HAP-1 (cell line): ENCODE measurements at places on chromosomes 7 and 10.

DNA sequence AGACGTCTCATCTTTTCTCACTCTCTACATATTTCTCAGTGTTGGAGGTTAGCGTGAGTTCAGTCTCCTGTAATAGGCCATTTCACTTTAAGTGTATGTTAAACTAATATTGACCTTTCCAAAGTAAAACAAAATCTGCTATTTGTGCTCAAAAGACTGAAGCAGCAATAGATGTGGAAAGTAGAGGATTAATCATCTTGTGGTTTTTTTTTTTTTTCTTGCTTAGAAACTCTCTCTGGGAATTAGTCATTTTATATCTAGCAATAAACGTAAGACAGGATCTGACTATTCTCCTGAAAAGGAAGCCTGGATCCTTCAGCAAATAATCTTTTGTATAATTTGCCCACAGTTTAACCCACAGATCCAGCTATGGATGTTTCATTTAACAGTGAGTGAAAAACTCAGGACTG, 81.7 kb downstream of the NRP1 start:
- no peak for DNase-seq

DNA sequence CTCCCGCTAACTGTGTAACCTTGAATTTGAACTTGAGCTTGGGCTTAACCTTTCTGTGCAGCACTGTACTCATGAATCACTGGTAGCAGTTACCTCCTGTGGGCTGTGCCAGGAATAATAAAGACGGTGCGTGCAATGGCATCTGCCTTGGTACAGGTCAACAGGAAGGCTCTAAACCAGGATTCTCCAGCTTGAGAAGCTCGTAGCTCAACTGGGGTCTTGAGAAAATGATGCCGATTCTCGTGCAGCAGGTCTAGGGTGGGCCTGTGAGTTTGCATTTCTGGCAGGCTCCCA, 112.5 kb upstream of the ANLN start:
- no peak for DNase-seq

- DNase-seq = no peak
Measured at GRCh38 chr7:107946451-107946850, 55.5 kb downstream of the DLD start.

DNA sequence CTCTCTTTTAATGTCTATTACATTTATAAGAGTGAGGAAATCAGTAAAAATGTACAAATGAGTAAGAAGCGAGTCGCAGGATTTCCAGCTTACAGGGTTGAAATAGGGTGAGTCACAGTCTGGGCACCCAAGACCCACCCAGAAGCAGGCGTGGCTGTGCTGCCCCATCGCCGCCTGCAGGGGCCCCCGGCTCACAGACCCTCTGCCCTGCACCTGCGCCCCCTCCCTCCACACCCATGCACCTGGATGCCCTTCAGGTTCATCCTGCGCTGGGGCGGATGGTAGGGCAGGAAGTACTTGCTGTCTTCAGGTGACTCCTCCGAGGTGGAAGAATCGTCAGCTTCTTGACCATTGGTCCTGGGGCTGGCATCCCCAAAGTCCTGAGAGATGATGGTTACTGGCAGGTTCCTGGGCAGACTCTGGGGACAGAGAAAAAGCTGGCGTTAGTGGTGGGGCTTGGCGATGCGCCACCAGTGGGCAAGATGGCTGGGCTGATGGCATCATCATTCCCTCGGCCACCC, 90.2 kb upstream of the GNA12 start:
- no peak for DNase-seq

GRCh38 chr7:47586925-47587324, 5.0 kb upstream of the TNS3 start:
- no peak for DNase-seq

GRCh38 chr10:114487815-114488536, 83.7 kb upstream of the AFAP1L2 start:
- no peak for DNase-seq

DNA sequence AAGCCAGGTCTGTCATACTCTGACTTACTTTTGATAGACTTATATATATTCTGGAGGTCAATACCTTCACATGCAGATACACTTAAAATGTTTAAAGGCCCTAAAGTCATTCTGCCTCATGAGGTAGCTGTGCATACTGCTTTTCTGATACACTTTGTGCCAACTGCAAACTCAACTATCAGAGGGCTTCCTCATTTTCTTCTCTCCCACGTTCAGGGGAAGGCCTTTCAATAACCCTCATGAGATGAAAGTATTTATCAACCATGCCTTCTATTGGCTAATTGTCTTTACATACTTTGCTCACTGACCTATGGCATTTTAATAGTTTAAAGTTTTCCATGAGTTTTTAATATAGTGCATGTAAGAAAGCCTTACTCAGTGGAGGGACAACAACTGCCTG, 112.7 kb upstream of the AMPH start:
- no peak for DNase-seq

GRCh38 chr10:53770903-53771302, 998.3 kb upstream of the MBL2 start:
- DNase-seq = no peak

- DNase-seq = no peak
Measured at GRCh38 chr7:31699050-31699449, 12.0 kb downstream of the PPP1R17 start.

DNA sequence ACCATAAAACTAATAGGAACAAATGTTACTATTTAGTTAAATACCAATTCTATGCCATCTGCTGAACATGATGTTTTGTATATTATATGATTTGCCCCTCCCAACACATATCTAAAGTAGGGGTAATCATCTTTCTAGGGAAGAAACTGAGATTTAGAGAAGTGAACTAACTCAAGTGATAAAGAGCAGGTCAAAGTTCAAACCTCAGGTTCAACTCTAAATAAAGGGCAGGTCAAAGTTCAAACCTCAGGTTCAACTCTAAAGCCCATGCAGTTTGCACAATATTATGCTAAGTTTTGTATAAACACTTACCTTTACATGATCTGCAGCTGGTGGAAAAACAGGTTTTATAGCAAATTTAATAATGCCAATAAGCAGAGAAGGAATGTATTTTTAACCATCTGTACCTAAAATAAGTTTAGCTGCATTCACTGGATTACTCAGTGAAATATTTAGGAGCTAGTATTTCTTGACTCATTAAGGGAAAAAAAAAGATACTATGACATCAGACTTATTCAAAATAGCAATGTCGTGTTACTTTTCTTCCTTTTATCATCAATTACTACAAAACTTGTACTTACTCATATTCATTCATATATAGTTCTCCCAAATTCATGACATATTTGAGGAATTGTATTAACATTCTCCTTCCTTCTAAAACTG, 1194.3 kb upstream of the CELF2 start:
- no peak for DNase-seq

- DNase-seq = no peak
Measured at GRCh38 chr10:85851325-85851724, 515.3 kb downstream of the GRID1 start.

- DNase-seq = no peak
Measured at GRCh38 chr10:130138479-130138866, 2.3 kb downstream of the GLRX3 start.

GRCh38 chr10:70494536-70494935, 16.0 kb downstream of the PALD1 start:
- no peak for DNase-seq

- DNase-seq = no peak
Measured at GRCh38 chr10:33822774-33823173, 488.3 kb upstream of the NRP1 start.

DNA sequence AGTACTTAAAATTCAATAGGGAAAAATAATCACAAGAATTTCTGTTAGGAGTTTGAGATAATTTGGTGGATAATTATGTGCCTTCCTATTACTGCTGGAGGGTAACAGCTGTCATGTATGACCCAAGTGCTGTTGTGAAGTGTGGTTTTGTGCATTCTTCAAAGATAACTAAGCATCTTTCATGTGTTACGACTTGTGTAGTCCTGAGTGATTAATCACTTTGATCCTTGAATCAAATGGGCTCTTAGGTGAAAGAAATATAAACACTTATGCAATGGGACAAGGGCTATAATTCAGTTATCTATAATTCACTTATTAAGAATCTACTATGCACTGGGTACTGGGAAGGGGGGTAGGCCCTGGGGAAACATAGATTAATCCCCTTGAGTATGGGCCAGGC, 89.0 kb downstream of the CH25H start:
- no peak for DNase-seq

DNA sequence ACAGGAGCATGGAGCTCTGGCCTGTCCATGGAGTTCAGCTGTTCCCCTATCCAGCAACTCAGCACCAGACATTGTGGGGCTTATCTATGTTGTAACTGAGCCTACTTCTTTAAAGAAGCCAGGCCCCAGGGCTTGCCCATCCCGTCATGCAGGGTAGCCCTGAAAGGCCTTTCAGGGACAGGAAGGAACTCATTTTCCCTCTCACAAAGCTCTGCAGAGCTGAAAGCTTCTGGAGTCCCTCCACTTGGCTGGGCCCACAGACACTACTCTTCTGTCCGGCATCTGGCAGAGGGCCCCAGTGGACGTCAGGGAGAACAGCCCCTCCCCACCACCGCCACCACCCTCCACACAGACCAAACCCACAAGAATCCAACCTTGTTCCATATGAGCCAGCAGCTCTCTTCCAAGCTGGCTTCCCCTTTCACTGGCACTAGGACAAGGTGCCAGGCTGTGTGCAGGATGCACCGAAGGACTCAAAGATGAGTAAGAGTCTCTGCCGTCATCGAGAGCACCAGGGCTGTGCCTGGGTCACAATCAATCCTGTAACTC, 33.1 kb downstream of the DENND2A start:
- no peak for DNase-seq
